Karpas-422 (cell line): ENCODE measurements at places on chromosomes 6 and 20.
A peak's percentile ranks its signal among the peaks of the same experiment; 100 is the strongest.

GRCh38 chr6:32092760-32093497, 16.2 kb downstream of the TNXB start:
- DNase-seq, result no peak

DNA sequence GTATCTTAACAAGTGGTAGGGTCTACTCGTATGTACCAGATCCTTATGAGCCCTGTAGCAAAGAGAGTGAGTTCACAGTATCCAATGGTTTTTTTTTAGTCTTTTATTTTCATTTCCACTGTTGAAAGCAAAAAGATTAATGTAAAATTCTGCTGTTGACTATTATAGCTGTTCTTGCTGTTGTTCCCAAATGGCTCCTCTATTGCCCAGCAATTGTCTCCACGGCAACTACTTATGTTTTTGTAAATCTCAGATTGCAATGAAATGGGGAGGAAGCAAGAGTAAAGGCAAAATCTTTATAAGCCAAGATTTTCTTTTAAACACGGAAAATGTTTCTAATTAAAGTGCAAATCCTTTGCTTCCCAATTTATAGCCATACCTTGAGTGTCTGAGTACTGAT, 406.1 kb downstream of the EPM2A start:
- no peak for DNase-seq

DNA sequence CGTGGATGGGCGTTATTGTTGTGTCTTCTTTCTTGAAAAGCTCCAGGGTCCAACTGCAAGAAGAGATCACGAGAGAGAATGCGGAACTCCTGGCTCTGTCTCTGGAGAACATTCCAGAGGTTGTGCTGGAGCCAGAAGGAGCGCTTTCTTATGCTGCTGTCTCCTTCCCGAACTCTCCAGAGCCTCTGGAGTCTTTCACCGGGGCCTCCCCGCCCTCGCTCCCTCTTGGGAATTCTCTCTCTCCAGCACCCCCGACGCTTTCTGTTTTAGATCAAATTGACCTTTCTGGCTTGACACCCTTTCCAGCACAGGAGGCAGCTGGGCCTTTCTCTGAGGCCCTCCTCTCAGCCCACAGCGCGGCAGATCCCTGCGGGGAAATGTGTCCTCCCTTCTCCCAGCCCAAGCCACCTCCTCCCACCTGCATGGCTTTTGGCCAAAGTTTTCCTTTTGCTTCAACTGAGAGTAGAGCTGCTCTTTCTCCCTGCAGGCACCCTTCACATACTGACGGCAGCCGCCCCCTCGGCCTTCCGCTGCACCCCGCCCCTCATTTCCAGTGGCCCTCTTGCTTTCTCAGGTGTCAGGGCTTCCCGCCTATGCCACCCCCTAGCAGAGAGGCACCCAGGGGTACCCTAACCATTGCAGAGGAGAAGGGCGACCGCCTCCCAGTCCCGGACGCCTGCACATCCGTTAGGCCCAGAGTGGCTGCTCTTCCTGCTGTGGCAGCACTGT, 6.6 kb upstream of the CCR6 start:
- DNase-seq, result no peak

- no peak for DNase-seq
Measured at GRCh38 chr6:136333824-136334464, 44.3 kb upstream of the BCLAF1 start.

DNA sequence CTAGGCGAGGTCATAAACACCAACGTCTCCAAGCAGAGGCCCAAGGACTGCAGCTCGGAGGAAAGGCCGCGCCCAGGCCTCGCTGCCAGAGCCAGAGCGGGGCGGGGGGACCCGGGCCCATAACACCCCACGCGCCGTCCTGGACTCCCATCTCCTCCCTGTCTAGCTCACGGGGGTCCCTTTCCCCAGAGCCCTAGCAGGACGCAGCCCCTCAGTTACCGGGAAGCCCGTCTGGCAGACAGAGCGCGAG, 44.9 kb downstream of the MDFI start:
- DNase-seq, result no peak

DNA sequence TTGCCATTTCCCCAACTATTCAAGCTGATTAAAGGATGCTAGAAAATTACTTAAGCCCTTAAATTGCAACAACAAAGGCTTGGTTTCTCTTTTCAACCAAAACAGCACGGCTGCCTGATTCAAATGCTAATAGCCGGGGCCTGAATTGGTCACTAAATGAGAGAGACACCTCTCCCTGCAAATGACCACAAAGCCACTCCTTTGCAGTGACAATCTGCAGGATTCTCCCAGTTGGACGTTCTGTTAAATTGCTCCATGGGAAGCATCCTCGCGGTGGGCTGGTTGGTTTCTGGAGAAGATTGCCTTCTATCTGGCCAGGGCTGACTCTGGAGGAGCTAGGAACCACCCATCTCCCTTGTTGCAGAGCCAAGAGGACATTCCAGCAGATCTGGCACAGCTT, 29.7 kb upstream of the TBXT start:
- DNase-seq, result no peak

DNA sequence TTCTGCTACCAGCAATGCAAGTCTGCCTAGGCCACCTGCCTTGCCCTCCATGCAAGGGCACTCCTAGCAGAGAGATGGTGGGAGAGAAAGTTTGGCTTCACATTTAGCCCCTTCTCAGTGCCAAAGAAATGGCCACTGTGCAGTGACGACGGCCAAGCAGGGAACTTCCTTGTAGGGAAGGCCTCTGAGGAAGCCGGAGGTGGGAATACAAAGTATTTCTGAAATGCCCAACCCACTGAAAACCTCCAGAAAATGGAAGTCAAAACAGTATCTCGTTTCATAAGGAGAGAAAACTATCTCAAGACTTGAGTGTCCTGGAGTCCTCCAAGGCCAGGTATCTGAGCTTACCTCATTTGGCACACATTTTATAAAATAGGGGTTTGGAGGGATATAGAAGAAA, 42.7 kb downstream of the JAG1 start:
- no peak for DNase-seq

- DNase-seq, result no peak
Measured at GRCh38 chr6:37699887-37700619, 2.4 kb upstream of the MDGA1 start.

GRCh38 chr6:97437087-97437486, 154.1 kb upstream of the MMS22L start:
- DNase-seq, result peak; percentile 47

DNA sequence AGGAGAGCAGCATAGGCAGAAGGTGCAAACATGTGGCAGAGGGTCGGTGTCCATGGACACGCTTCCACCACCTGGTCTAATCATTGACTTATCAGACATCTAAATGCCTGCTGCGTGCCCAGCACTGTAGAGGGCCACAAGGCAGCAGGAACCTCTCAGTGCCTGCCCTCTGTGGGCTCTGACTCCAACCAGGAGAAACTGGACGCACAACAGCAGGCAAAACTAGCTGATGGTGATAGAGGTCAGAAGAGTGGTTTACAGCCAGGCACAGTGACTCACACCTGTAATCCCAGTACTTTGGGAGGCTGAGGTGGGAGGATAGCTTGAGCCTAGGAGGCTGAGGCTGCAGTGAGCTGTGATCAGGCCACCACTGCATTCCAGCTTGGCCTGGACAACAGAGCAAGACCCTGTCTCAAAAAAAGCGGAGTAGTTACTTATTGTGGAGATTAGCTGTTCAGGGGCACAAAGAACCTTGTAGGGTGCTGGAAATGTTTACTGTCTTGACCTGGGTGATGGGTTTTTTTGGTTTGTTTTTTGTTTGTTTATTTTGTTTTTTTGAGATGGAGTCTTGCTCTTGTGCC, 46.5 kb downstream of the PPARD start:
- no peak for DNase-seq

DNA sequence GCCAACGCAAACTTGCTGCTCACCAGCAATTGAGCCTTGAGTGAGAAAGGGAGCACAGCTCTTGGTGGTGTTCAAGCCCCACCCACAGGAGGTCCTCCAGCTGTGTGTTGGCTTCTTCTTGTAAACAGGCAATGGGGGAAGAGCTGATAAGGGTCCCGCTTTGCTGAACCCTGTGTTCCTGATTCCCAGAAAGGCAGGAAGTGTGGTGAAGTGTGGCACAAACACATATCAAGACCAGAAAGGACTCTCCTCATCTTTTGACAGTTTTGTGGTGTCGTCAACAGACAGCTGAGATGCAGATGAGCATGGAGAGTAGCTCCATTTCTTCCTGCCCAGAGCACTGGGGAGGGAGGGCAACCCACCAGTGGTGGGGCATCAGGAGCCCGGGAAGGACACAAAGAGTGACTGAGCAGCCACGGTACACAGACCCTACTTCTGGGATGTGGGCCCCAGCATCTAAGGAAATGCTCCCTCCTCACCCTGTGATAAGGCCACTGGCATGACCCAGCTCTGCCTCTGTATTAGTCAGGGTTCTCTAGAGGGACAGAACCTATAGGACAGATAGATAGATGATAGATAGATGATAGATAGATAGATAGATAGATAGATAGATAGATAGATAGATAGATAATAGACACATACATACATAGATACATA, 188.9 kb upstream of the TAB2 start:
- DNase-seq, result no peak

DNA sequence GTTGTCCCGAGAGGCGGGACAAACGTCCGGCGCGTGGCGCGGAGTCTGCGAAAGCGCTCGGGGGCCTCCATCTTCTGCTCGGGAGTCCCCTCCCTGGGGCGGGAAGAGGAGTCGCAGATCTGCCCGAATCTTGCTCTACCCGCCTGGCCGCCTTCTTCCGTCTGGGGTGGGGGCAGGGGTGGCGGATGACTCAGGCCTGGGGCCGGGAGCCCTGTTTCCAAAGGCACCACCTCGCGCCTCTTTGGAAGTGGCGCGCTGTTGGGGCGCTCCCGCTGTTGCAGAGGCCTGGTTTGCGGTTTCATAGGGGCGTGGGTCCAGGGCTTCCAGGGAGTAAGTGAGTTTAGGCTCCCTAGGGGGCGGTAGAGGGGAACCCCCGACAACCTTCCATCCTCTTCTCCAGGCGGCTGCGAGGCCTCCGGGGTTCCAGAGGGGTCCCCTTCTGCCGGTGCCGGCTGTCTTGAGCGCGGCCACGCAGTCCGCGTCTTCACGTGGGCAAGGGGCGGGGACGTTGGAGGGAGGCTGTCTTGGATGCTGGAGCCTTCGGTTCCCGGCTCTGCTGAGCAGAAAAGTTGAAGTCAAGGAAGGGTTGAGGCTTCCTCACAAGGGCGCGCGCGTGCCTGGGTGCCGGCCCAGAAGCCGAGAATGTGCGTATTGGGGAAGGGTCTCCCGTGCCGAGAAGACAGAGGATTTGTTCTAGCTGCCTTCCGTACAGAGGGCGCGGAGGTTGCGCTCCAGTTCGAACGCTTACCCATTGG, 2.6 kb upstream of the TFAP2C start:
- no peak for DNase-seq

GRCh38 chr20:36926653-36927200, 24.8 kb downstream of the SAMHD1 start:
- peak; percentile 37 for DNase-seq

DNA sequence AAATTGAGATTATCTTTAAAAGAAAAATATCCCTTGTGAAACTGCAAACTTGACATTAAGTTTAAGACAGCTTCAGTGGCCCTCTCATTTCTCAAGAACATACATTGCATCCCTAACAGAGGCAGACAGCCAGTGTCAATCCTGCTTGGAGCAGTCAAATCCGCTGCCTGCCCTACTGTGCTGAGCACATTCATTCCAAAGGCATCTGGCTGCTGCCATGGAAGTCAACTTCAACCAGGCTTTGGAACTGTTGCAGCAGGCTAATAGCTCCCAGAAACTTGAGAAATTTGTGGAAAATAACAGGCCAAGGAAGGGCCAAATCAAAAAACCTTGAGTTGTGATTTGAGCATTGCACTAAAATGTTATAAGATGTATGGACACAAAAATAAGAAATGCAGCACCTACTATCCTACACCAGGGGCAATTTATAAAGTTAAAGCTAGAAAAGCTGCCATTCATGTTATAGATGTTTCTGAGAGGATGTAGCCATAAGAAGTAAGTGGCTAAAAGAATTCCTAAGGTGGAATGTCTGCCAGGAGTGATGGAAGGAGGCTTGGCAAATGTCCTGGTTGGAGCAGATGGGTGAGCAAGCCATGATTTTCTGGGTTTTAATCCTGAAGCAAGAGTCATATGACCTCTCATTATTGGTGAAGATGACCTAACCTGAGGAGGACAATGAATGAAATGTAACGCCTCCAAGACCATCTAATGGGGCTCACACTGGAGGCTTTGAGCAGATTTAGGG, 31.4 kb upstream of the HAO1 start:
- DNase-seq, result no peak

- DNase-seq, result no peak
Measured at GRCh38 chr6:50213146-50213545, 163.4 kb upstream of the DEFB112 start.

GRCh38 chr6:22367346-22367745, 70.5 kb upstream of the PRL start:
- DNase-seq, result no peak

DNA sequence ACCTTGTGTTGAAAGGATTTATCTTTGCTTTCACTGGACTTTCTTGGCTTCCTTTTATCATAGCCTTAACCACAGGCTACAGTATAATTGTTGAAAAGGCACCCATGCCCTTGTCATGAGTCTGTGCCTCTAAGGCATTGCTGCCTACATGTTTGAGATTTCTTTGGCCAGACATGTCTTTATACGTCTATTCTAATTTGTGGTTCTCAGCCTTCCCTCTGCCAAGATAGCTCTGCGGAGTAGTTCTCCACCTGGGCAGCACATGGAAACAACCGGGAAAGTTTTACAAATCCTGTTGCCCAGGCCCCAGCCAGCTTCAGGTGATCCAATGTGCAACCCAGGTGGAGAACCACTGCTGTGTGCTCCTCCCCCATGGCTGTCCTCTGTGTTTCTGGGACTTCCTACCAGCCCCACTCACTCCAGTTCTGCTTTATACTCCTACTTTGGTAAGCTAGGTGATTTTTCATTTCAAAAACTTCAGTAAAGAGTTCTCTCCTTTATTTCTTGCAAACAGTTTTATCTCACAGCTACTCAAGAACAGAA, 159.6 kb upstream of the MYLIP start:
- no peak for DNase-seq

DNA sequence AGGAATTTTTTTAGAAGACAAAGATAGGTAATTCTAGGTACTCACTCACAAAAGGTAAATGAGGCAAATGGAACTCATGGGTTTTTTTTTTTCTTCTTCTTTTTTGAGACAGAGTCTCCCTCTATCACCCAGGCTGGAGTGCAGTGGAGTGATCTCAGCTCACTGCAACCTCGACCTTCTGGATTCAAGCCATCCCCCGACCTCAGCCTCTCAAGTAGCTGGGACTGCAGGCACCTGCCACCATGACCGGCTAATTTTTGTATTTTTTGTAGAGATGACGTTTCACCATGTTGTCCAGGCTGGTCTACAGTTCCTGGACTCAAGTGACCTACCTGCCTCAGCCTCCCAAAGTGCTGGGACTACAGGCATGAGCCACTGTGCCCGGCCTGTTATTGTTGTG, 126.1 kb downstream of the LRRC1 start:
- DNase-seq, result no peak

DNA sequence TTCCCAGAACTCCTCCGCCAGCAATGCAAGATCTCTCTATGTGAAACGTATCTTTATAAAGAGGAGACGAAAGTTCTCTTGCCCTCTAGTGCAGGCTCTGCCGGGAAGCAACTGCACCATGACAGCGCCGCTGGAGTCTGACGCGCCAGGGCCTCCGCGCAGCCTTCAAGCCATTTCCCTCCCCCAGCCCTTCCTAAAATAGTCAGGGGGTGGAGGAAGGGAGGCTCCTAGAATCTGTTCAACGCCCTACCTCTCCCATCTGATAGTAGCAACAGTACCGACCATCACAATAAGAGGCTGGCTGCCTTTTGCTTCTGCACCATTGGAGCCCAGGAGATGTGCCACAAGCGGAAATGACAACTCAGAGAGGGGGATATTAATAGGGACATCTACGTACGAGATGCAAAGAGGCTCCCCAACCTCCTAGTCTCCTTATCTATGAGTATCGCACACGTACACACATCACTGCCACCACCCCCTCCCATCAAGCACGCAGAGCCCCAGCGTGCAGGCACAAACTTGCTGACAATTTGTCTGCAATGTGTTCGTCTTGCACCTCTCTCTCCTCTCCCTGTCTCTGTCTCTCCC, 1.0 kb downstream of the SYNE1 start:
- peak; percentile 90 for DNase-seq
